ENCODE measurements at places on chromosomes 6 and 20. TPM values are rescaled to one million over a fixed set of nuclear protein-coding genes. Genes with fewer than 3 reads are reported as not detected.

Gene TINAG
- total RNA-seq, result not detected

Gene CCN2
- total RNA-seq, result 292 TPM

Gene TCF15
- total RNA-seq, result not detected

Gene TSPYL1
- total RNA-seq, result 58.7 TPM

Gene SMOC2
- total RNA-seq, result not detected

Gene NKX2-2
- total RNA-seq, result 5.7 TPM

Gene MUC22
- total RNA-seq, result not detected

Gene C6orf52
- total RNA-seq, result 2.2 TPM

Gene SLPI
- not detected for total RNA-seq

Gene CGA
- not detected for total RNA-seq

Gene HLA-DOA
- total RNA-seq, result not detected

Gene RAET1L
- total RNA-seq, result not detected

Gene RRBP1
- total RNA-seq, result 241 TPM

Gene DEFB132
- not detected for total RNA-seq

Gene RIPPLY2
- total RNA-seq, result not detected

Gene ZNF831
- total RNA-seq, result not detected

Gene FERMT1
- total RNA-seq, result 0.13 TPM

Gene LHFPL5
- not detected for total RNA-seq

Gene PLN
- not detected for total RNA-seq

Gene OOEP
- total RNA-seq, result not detected

Gene FOXA2
- total RNA-seq, result 12.8 TPM

Gene BHLHE23
- total RNA-seq, result not detected

Gene MEA1
- 118 TPM for total RNA-seq

Gene THEMIS
- not detected for total RNA-seq

Gene HMGCLL1
- total RNA-seq, result not detected

Gene RBL1
- 37.7 TPM for total RNA-seq

Gene SAMD5
- 16.2 TPM for total RNA-seq

Gene ABHD16B
- total RNA-seq, result not detected

Gene TRAM2
- 98.1 TPM for total RNA-seq

Gene FNDC11
- not detected for total RNA-seq

Gene EGFL8
- total RNA-seq, result 3.1 TPM

Gene MLN
- total RNA-seq, result not detected

Gene DDRGK1
- 29.1 TPM for total RNA-seq

Gene VSTM2L
- total RNA-seq, result 14.1 TPM

Gene SLC17A1
- total RNA-seq, result not detected

Gene TMC2
- not detected for total RNA-seq

Gene ZNF334
- total RNA-seq, result 0.11 TPM

Gene LST1
- total RNA-seq, result not detected

Gene TP53TG5
- not detected for total RNA-seq

Gene SIRT5
- 2.0 TPM for total RNA-seq

Gene SLC17A4
- total RNA-seq, result not detected

Gene SLC4A11
- not detected for total RNA-seq

Gene MAS1
- total RNA-seq, result not detected

Gene SYCP2
- 2.6 TPM for total RNA-seq
